NCI-H345 (cell line): ENCODE measurements at places on chromosomes 2 and 18.

DNA sequence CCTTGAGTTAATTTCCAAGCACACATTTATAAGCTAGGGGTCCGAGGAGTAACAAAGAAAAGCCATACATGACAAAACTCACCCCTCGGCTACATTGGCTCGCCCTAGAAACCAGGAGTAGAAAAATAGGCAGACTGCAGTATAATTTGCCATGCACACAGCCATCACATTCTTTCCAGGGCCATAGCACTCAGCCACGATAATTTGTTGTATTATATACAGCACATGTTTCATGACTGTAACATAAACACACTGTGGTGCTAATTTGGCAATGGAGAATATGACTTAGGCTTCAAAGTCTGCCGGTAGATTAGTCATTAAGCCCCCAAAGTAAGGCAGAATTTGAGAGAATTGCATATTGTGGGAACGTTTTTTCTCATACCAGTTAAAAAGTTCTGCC is 254.9 kb downstream of the ZNF521 start:
- no peak for DNase-seq

GRCh38 chr2:149320362-149320761 is 10.0 kb upstream of the LYPD6 start:
- no peak for DNase-seq

- DNase-seq = no peak
These were observed 574.6 kb downstream of the ERBB4 start for GRCh38 chr2:211963969-211964368.

- no peak for DNase-seq
These were observed 1673.5 kb upstream of the CELF4 start for GRCh38 chr18:39238981-39239660.

- no peak for DNase-seq
These were observed 264.8 kb downstream of the KLHL29 start for GRCh38 chr2:23649819-23650218.

DNA sequence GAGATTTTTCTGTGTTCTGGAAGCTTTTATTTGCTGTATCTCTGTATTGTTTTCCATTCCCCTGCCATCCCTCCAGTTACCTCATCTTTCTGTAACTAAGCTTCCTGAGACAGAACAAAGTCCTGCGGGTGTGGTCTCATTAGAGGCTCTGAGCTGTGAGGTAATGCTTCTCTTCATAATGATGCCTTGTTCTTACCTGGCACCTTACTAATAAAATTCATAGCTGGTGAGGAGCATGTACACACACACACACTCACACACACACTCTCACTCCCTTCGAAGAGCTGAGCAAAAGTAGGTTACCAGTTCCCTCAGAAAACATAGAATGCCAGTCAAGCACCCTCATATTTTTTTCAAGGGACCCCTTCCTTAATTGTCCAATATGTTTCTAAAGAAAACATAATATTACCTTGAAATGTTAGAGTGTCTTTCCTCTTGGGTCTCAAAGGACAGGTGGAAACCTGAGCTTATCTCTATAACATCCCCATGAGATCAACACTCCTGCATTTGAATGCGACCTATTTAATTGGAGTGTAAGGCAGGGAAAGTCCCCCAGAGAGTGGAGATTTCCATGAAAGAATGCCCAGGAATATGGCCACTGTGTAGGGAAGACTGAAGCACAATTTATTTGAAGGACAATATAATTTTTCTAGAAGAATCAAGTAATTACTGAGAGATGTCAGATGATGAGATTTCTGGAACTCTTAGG is 161.6 kb upstream of the NCK2 start:
- no peak for DNase-seq

- DNase-seq = no peak
These were observed 25.5 kb upstream of the MYO3B start for GRCh38 chr2:170152421-170152820.

DNA sequence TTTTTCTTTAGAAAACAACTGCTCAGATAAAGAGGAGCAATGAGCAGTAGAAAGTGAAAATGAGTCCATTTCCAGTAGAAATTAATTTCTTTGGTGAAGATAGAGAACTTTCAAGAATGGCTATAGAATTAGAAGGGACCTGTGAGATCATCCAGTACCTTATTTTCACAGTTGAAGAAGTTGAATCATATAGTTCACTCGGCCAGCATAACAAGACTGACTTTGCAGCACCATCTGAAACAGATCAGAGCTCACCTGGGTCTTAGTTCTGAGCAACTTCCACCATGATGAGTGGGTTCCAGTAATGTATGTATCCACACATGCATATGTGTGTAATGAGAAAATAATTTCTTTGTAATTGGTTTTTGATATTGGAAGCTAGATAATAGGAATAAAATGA is 58.6 kb downstream of the CERS6 start:
- no peak for DNase-seq

GRCh38 chr2:203061346-203061745 is 46.7 kb downstream of the NBEAL1 start:
- no peak for DNase-seq

GRCh38 chr2:13006829-13007717 is 290.3 kb downstream of the TRIB2 start:
- peak; percentile 80 for DNase-seq

GRCh38 chr2:48954311-48954710 is 198.8 kb upstream of the LHCGR start:
- DNase-seq = no peak
